ENCODE measurements at places on chromosomes 3 and 15.

- no peaks in the 10 kb centered on the region for H3K36me3 ChIP-seq
- H3K27me3 ChIP-seq, result peaks cover 3% of the 10 kb centered on the region
- H3K27ac ChIP-seq, result no peak overlapping the region
- DNase-seq, result no peak
Observed at GRCh38 chr3:161215185-161215584, 5.9 kb upstream of the NMD3 start.

- H3K36me3 ChIP-seq, result no peaks in the 10 kb centered on the region
- peak overlapping the region; percentile 92 for H3K27ac ChIP-seq
- no peaks in the 10 kb centered on the region for H3K27me3 ChIP-seq
- peak overlapping the region; percentile 39 for H3K4me3 ChIP-seq
Observed at GRCh38 chr3:193791041-193792032, 198.3 kb downstream of the OPA1 start.

DNA sequence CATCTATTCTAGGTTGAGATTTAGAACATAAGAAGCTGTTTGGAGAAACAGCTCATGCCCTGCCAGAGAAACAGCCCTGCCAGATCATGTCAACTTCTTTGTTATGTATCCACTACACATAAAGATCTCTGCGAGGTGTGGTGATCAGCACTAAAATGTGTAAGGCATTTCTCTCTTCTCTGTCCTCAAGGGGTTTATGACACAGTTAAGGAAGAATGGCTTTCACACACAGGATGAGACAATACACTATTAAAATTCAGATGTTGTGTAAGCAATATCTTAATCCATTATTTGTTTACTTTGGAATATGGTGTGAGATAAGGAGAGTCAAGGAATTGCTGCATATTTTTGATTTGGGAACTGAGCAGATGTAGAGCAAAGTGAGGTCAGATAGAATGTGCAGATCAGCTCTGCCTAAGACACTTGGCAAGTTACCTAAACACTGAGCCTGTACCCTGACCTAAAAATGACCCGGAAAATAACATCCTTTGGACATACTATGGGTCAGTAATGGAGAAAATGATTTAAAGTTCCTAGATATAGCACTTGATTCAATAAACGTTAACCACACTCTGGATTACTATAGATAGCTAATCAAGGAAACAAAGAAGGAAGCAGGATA is 434.7 kb upstream of the PDZRN3 start:
- H3K4me1 ChIP-seq, result peaks cover 8% of the 10 kb centered on the region
- H3K27ac ChIP-seq, result no peak overlapping the region
- no peak for DNase-seq
- H3K36me3 ChIP-seq, result no peaks in the 10 kb centered on the region

GRCh38 chr3:37766797-37767776 is 94.6 kb upstream of the CTDSPL start:
- peaks cover 8% of the 10 kb centered on the region for H3K27me3 ChIP-seq
- H3K4me1 ChIP-seq, result peaks cover 80% of the 10 kb centered on the region
- H3K4me3 ChIP-seq, result peak overlapping the region; percentile 60
- H3K36me3 ChIP-seq, result peaks cover 4% of the 10 kb centered on the region
- peak overlapping the region; percentile 31 for H3K27ac ChIP-seq

DNA sequence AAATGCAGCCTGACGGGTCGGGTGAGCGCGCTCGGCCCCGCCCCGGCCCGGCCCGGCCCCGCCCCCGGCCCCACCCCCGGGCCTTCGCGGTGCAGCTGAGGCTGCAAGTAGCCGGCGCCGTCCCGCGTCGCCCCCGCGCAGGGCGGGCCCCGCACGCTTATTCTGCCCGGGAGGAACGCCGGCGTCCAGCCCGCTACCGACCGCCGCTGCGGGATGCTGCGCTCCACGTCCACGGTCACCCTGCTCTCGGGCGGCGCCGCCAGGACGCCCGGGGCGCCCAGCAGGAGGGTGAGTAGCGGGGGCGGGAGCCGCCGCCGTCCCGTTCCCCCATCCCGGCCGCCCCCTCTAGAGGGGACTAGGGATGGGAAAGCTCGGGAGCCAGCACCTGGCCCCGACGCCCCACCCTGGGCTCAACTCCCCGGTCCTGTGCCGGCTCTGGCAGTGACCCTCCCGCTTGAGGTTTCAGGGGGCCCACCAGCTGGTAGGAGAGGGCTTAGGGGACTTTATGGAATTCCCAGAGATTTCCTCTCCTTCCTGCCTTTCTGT is at the start of gene MYZAP:
TSS of gene MYZAP (plus strand) at position 83 of the 546 bp plus-strand sequence. CDS start at position 214, 131 bp downstream.
- DNase-seq, result no peak
- peak within 1 kb of the TSS; percentile 92 for H3K27ac ChIP-seq
- no peaks in the 10 kb centered on the region for H3K36me3 ChIP-seq
- H3K4me1 ChIP-seq, result peaks cover 10% of the 10 kb centered on the region

DNA sequence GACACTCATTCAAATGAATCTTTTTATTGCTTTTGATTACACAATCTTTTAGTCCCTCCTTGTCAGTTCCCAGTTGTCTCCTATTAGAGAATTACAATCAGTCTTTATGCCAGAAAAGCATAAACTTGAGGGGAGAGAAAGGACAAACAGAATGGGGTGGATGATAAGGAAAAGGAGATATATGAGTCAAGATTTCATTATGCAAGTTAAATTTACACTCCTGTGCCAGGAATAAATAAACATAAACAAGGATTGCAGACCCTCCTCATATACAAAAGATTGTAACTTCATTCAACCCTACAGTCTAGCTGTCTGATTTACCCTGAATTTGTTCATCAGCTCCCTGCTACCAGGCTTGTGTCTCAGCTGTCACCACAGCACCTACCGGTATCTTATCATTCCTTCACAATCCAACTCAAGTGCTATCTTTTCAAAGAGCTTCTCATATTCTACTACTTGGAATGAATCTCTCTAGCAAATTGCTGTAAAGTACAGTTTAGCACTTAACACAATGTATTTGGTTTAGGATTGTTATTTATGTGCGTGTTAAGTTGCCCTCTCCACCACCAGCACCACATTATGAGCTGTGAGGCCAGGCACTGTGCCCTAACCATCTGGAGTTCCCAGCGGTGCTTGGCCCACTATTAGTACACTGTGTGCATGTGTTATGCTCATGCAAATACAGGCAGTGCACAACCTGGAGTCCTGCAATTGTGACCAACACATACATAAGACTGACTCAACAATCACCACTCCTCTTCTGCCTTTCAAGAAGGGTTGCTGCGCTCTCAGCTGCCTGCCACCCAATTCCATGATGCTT is 504.1 kb downstream of the TBL1XR1 start:
- H3K27me3 ChIP-seq, result no peaks in the 10 kb centered on the region
- H3K4me1 ChIP-seq, result peaks cover 27% of the 10 kb centered on the region
- H3K36me3 ChIP-seq, result no peaks in the 10 kb centered on the region
- no peak for DNase-seq
- H3K4me3 ChIP-seq, result no peak overlapping the region
- no peak overlapping the region for H3K27ac ChIP-seq

DNA sequence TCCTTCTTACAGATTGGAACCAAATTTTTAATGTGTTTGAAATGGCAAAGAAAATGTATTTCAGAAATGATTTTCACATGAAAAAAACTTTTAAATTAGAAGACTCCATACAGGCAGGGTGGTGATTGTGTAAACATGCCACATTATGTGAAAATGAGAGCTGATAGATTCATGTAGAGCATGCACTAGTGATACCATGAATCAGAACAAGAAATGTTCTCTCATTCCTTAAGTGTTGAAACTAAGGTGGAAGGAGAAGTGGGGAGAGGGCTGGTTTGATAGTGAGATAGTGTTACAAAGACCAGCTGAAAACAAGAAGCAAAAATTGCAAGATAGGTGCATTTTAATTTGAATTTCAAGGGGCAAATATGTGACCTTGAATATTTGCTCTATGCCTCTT is 100.3 kb downstream of the CCNL1 start:
- H3K4me1 ChIP-seq, result peaks cover 5% of the 10 kb centered on the region
- H3K36me3 ChIP-seq, result no peaks in the 10 kb centered on the region
- DNase-seq, result no peak
